ENCODE measurements at places on chromosomes 2 and 18. TPM values are rescaled to one million over a fixed set of nuclear protein-coding genes. Genes with fewer than 3 reads are reported as not detected.
A peak's percentile ranks its signal among the peaks of the same experiment; 100 is the strongest.

GRCh38 chr2:74146929-74147726 lies 584 bp downstream of the BOLA3 start:
- DNase-seq: no peak

COL6A3 gene
- total RNA-seq: 57.1 TPM

DNA sequence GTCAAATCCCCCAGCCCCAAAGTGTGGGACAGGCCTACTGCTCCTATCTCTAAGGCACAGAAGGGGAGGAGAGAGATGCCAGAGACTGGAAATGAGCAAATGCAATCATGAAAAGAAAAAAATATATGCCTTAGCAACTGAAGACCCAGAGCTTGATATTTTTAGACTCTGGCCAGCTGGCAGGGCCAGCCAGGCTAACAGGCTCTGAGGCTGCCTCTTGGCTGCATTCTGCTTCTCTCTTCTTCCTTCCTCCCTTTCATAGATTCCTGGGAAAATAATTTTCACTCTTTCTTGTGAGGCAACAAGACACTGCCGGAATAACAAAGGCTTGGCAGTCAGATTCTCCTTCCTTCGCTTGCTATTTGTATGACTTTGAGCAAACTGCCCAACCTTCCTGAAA lies 209.1 kb downstream of the RAD51AP2 start:
- no peak for DNase-seq

DNA sequence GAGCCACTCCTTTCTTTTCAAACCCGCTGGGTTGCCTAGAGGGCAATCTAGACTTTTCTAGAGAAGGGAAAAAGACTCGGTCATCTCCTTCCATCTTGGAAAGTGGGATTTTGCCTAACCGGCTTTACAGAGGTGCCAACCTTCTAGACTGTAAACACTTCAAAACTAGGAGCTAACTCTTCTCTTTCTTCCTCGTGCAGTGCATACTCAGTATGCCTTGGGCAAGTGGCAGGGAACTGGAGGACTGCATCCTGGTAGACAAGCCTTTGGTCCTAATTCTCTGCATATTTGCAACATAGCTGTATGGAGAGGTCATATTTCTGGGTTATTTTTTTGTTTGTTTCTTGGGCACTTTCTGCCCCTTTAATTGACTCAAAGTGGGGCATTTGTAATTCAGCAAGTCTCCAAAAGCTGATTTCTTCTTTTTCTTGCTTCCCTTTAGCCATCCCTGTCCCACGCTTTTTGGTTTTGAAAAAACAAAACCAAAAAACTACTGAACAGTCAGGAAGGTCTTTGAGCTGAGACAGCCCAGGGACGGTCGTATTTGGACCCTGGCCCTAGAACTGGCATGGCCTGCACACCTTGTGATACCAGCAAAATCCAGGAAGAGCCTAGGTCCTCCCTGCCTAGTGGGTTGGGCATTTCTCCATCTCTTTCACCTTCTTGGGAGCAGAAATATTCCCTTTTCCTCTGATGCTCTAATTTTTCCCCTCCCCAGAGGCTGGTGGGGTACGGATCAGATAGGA lies 5.8 kb upstream of the GATA6 start:
- no peak for DNase-seq

- DNase-seq: no peak
Observed at GRCh38 chr2:231785822-231786176, 446 bp upstream of the COPS7B start.

DNA sequence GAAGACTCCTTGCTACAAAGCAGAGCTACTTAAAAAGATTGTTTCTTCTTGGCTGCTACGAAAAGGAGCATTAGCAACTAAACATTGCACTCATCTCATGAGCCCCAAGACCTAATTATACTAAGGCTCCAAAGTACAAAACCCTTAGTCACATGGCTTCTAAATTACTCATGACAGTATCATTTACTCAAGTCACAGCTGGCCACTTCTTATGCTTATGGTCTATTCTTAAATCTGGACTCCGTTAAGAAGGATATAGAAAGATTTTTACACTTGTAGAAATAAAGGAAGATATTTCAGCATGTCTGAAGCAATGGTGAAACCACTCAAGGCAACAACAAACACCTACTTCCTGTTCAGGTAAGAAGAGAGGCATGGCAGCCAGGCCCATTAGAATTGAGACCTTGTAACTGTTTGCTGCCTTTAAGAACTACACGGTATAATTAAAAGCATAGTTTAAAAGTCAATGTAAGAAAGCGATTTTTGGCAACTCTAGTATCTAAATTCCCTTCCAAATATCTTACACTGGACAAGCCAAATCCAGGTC lies 12.7 kb downstream of the ANKRD44 start:
- DNase-seq: no peak

SRD5A2 gene
- not detected for total RNA-seq

DNA sequence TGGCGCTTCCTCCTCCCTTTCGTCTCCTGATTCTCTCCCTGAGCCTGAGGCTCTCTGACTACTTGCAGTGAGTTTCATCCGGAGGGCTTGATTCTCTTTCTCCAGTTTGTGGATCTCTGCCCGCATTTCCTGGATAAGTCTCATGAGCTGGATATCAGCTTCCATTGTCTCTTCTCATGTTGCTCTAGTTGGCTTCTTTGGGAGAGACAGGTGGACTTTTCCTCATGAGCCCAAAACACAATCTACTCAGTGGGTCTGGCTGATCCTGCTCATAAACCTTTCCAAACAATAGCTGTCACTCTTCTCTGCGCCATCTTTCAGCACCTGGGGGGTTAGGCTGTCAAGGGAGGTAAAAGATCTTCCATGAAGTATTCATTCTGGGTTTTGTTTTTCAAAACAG lies at the start of gene CCDC195:
TSS of gene CCDC195 (minus strand) at position 165 of the 400 bp plus-strand sequence. CDS start at position 165, 0 bp downstream.
- DNase-seq: no peak

DNA sequence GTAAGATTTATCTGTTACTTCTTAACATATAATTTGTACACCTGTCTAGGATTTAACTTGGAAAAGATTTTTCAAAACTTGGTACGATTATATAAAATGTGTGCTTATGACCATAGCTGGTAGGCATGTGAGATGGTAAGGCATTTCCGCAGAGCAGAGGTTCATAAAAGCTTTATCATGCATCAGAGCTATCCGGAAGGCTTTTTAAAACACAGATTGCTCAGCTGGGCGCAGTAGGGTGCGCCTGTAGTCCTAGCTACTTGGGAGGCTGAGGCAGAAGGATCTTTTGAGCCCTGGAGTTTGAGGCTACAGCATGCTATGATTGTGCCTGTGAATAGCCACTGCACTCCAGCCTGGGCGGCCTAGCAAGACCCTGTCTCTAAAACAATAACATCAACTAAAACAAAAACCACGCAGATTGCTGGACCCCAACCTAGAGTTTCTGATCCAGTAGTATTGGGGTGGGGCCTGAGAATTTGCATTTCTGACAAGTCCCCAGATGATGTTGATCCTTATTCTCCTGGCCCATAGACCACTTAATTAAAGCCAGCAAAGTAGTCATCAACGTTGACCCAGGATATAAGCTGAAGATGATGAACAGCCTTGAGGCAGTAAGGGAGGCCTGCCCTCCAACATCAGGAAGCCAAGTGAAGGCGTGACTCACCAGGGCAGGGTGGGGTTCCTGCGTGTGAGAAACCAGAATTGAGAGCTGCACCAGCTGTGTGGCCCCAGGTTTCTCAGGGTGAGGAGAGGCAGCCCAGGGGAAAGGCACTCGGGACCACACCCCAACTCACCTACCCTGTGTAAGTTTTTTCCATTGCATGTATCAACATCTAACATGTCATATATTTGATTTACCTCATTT lies 21.6 kb upstream of the SLC20A1 start:
- peak; percentile 29 for DNase-seq

GCG gene
- not detected for total RNA-seq

GRCh38 chr2:133439565-133439920 lies 128.7 kb downstream of the NCKAP5 start:
- no peak for DNase-seq

GRCh38 chr18:45384137-45384961 lies 230.9 kb upstream of the SLC14A2 start:
- DNase-seq: no peak

DNA sequence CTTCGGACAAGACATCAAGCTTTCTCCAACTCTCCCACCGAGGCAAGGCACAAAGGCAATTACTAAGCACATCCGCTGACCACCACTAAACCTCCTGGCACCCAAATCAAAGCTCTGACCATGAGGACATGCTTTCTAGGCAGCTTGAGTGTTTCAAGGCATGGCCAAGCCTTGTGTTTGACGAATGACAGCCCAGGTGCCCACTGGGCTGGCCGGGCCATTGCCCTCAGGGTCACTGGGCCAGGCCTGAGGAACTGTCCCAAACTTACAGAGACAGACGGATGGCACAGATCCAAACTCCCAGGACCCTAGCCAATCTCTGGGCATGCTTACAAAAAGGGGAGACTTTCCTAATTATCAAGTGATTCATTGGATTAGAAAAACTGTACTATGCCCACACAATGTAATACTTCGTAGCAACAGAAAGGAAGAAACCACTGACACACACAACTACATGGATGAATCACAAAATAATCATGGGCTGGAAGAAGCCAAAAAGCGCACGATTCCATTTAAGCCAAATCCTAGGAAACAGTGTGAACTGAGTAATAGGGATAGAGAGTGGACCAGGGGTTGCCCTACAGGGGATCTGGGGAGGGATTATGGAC lies 20.2 kb downstream of the CRACDL start:
- DNase-seq: no peak

GRCh38 chr2:39530411-39530866 lies 93.4 kb upstream of the MAP4K3 start:
- DNase-seq: no peak

M1AP gene
- total RNA-seq: not detected

All from left ventricle myocardium inferior (tissue), 1 donor.